ENCODE measurements at places on chromosomes 13 and 19.

DNA sequence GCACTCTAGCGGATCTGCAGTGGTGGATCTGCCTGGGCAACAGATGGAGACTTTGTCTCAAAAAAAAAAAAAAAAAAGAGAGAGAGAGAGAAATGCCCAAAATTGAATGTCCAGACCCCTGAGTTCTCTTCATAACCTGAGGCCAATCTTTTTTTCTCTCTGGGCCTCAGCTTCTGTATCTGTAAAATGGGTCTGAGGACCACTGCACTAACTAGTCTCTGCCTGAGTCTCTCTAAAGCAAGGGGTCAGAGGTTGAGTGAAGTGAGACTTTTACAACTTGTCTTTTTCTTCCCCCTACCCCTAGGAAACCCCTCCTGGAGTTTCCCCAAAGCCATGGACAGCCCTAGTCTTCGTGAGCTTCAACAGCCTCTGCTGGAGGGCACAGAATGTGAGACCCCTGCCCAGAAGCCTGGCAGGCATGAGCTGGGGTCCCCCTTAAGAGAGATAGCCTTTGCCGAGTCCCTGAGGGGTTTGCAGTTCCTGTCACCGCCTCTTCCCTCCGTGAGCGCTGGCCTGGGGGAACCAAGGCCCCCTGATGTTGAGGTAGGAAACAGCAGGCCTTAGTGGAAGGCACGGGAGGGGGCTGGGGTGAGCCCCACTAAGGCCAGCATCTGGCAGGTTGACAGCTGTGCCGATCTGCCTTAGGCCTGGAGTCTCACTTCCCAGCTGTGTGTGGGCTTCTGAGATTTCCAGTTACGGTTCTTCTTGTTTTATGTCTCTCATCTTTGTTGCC lies 1.8 kb downstream of the TMEM91 start:
- peak overlapping the region; percentile 89 for H3K27ac ChIP-seq
- no peaks in the 10 kb centered on the region for H3K36me3 ChIP-seq
- peak overlapping the region; percentile 51 for H3K4me3 ChIP-seq
- DNase-seq: peak; percentile 29
- peaks cover 22% of the 10 kb centered on the region for H3K4me1 ChIP-seq

- DNase-seq: no peak
- H3K4me1 ChIP-seq: no peaks in the 10 kb centered on the region
- no peak overlapping the region for H3K27ac ChIP-seq
- peaks cover 53% of the 10 kb centered on the region for H3K27me3 ChIP-seq
- no peak overlapping the region for H3K4me3 ChIP-seq
Observed at GRCh38 chr13:23991119-23991518, 93.8 kb upstream of the C1QTNF9B start.

DNA sequence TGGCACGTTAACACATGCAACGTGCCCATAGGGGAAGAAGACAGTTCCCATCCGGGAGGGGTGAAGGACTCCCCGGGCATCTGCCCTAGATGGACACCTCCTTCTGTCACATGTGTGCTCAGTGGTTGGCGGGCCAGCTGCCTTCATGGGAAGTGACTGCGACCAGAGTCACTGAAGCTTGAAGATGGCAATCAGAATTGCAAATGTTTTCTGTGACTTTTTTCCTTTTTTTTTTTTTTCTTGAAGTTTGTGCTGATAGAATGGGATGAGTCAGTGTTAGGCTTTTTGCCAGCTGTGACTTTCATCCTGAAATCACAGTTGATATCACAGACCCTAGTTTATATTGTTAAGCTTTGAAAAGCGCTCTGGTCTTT lies 109.2 kb upstream of the MCF2L start:
- H3K27ac ChIP-seq: peak overlapping the region; percentile 86
- H3K36me3 ChIP-seq: peaks cover 4% of the 10 kb centered on the region
- H3K27me3 ChIP-seq: no peaks in the 10 kb centered on the region
- H3K4me1 ChIP-seq: peaks cover 16% of the 10 kb centered on the region
- H3K4me3 ChIP-seq: no peak overlapping the region

DNA sequence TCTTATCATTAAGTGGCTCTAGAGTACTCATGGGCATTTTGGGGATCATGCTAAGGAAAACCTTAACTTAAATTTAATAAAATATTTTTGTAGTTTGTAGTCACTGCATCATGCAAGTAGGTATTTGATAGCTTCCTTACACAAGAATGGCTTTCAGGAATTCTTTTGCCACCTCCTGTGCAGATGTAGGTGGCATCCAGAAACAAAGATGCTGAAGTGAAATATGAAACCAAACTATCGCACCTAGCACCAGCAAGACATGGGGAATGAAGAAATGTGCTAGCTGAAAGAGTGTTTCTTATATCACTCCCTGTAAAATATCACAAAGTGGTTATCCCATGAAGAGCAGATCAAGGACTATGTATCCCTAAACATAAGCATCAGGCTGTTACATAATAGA lies 924.5 kb upstream of the PRR20A start:
- no peaks in the 10 kb centered on the region for H3K27me3 ChIP-seq

- H3K36me3 ChIP-seq: peaks cover 5% of the 10 kb centered on the region
- H3K27ac ChIP-seq: no peak overlapping the region
- H3K4me1 ChIP-seq: peaks cover 37% of the 10 kb centered on the region
- no peak for DNase-seq
- no peaks in the 10 kb centered on the region for H3K27me3 ChIP-seq
- H3K4me3 ChIP-seq: no peak overlapping the region
Observed at GRCh38 chr13:39040206-39040605, 1.9 kb downstream of the NHLRC3 start.
